ENCODE measurements at places on chromosomes 6 and 20.

DNA sequence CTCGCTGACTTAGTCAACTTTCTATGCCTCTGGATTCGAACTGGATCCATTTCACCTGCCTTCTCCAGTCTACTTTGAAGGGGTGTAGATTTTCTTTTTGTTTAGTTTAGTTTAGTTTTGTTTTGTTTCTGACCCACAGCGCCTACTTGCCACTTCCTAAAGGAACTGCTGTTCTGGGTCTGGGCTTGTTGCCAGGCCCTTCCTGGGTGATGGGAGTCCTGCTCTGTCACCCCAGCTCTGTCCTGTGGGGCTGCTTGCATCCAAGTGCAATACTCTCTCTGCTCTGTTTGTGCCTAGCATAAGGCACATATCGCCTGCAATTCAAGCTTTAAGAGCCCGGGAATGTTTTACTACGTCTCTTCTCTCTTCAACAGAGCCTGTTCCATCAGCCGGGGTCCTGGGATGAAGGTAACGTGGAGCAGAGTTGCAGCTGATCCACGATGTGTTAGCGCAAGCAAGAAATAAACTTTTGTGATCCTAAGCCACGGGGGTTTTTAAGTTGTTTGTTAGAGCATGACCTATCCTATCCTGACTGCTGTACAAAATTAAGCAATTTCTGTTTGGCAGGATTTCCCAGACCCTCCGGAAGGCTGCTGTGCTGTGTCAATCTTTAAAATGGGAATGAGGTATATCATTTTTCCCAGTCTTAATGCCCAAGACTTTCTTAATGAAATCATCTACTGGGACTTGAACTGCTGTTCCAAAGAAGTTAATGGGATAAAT, 30.9 kb upstream of the TAGAP start:
- no peak overlapping the region for H3K4me3 ChIP-seq
- no peak for DNase-seq
- no peaks in the 10 kb centered on the region for H3K4me1 ChIP-seq
- no peaks in the 10 kb centered on the region for H3K36me3 ChIP-seq
- H3K27ac ChIP-seq, result no peak overlapping the region

GRCh38 chr20:62362991-62363919, 3.9 kb downstream of the LAMA5 start:
- H3K4me3 ChIP-seq, result no peak overlapping the region
- peaks cover 79% of the 10 kb centered on the region for H3K4me1 ChIP-seq
- H3K36me3 ChIP-seq, result no peaks in the 10 kb centered on the region

DNA sequence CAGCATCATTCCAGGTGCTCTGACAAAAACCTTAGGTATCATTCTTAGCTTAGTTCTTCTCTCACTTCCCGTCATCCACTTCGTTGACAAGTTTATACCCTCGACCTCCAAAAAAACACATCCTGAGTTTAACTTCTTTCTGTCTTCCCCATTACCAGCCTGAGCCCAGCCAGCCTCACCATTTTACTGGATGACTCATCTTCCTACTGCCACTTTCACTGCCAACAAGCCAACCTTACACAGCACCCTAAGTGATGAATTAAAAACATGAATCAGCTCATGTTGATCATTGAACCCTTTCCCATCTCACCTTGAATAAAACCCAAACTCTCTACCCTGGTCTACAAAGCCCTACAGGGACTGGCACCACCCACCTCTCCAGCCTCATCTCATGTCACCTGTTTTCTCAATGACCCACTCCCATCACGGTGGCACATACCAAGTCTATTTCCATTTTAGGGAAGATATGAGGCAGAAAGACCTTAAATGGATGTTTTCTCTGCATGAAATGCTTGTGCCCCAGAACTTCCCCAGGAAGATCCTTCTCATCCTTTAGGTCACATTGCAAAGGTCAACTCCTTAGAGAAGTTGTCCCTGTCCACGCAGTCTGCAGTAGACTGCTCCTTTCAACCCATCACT, 9.9 kb upstream of the UST start:
- no peak overlapping the region for H3K27ac ChIP-seq
- no peaks in the 10 kb centered on the region for H3K27me3 ChIP-seq
- H3K4me1 ChIP-seq, result peaks cover 2% of the 10 kb centered on the region
- no peak overlapping the region for H3K4me3 ChIP-seq
- no peak for DNase-seq

DNA sequence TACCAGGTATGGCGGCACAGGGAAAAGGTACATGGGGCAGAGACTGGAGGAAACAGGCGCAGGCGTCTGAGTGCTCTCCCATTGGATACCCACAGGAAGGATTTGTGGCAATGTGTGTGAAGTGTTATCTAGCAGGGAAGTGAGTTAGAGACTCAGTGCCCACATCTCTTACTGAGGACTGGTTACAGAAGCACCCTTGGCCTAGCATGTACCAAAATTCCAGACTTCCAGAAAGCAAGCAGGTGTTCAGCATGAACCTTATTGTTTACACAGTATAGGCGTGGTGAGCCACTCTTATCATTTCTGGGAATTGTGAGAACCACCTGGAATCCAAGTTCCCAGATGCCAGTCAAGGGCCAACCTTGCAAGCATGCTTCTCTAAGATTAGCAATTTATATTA, 14.2 kb downstream of the MANBAL start:
- DNase-seq, result no peak
- H3K4me1 ChIP-seq, result no peaks in the 10 kb centered on the region
- no peak overlapping the region for H3K27ac ChIP-seq
- no peak overlapping the region for H3K4me3 ChIP-seq
- no peaks in the 10 kb centered on the region for H3K27me3 ChIP-seq

GRCh38 chr20:32982617-32983458, 21.4 kb downstream of the SUN5 start:
- no peak overlapping the region for H3K27ac ChIP-seq
- DNase-seq, result no peak
- no peaks in the 10 kb centered on the region for H3K27me3 ChIP-seq
- no peaks in the 10 kb centered on the region for H3K4me1 ChIP-seq
- no peak overlapping the region for H3K4me3 ChIP-seq
- H3K36me3 ChIP-seq, result no peaks in the 10 kb centered on the region

DNA sequence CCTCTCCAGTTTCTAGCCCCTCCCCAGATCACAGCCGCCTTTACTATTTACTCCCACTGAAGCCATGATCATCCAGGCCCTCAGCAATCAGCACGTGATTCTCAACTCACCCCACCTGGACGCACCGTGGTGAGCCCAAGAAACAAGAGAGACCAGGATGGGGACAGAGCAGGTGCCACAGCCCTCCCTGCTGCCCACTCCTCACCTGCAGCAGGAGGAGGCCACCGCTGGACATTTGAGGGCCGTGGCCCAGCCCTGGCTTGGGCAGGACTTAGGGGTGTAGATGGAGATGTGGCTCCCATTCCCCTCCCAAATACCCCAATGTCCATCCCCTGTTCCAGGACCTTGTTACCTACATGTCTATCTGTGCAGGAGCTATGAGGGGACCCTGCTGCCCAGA, 20.3 kb downstream of the HLA-F start:
- peaks cover 5% of the 10 kb centered on the region for H3K36me3 ChIP-seq
- no peaks in the 10 kb centered on the region for H3K27me3 ChIP-seq
- no peak overlapping the region for H3K4me3 ChIP-seq
- peaks cover 10% of the 10 kb centered on the region for H3K4me1 ChIP-seq

- H3K36me3 ChIP-seq, result no peaks in the 10 kb centered on the region
- no peak overlapping the region for H3K4me3 ChIP-seq
- H3K27me3 ChIP-seq, result no peaks in the 10 kb centered on the region
- no peak for DNase-seq
- no peak overlapping the region for H3K27ac ChIP-seq
- H3K4me1 ChIP-seq, result no peaks in the 10 kb centered on the region
These were observed 222.6 kb upstream of the TAB2 start for GRCh38 chr6:149094934-149095351.

- DNase-seq, result no peak
- H3K4me3 ChIP-seq, result no peak overlapping the region
- H3K27ac ChIP-seq, result no peak overlapping the region
- H3K36me3 ChIP-seq, result no peaks in the 10 kb centered on the region
- no peaks in the 10 kb centered on the region for H3K4me1 ChIP-seq
These were observed 28.0 kb downstream of the PTPRT start for GRCh38 chr20:43161716-43162115.

- no peak overlapping the region for H3K27ac ChIP-seq
- no peaks in the 10 kb centered on the region for H3K27me3 ChIP-seq
- no peak for DNase-seq
- no peaks in the 10 kb centered on the region for H3K4me1 ChIP-seq
- H3K4me3 ChIP-seq, result no peak overlapping the region
These were observed 37.5 kb upstream of the KLHL31 start for GRCh38 chr6:53703047-53703446.

DNA sequence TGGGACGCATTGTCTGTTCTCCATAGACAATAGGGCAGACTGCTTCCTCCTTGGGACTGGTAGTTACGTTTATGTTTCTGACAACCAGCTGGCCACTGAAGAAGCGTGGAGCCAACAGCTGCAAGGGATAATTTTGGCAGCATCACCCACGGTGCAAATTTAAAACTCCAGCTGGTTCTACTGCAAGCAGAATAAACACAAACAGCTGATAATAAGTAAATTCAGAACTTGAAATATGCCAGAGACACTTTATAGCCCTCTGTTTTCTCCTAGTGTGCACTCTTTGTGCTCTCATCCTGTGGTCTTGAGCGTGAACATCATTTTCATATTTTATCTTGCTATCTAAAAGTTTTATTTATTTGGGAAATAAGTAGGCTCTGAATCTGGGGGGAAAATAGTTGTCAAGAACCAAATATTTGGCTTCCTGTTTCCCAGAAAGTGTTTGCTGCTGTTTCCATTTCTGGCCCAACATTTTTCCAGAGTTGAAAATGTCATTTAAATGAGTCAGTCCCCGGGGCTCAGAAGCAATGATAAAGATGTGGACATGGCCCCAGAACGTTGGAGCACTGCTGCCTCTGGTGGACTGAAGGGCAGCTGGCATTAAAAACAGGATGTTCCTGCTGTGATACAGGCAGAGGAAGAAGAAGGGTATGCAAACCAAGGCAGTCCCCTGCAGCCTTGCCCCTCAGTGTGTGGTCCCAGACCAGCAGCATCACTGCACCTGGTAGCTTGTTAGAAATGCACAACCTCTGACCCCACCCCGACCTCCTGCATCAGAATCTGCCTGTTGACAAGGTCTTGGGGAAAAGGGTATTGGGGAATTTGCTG, 12.5 kb upstream of the THBD start:
- no peak overlapping the region for H3K4me3 ChIP-seq
- no peaks in the 10 kb centered on the region for H3K4me1 ChIP-seq
- no peaks in the 10 kb centered on the region for H3K36me3 ChIP-seq
- H3K27me3 ChIP-seq, result no peaks in the 10 kb centered on the region
- H3K27ac ChIP-seq, result peak overlapping the region; percentile 50

GRCh38 chr6:25835442-25836283, 3.8 kb upstream of the SLC17A1 start:
- H3K27me3 ChIP-seq, result no peaks in the 10 kb centered on the region
- DNase-seq, result no peak
- peaks cover 14% of the 10 kb centered on the region for H3K4me1 ChIP-seq
- no peak overlapping the region for H3K4me3 ChIP-seq
- no peaks in the 10 kb centered on the region for H3K36me3 ChIP-seq
- no peak overlapping the region for H3K27ac ChIP-seq

DNA sequence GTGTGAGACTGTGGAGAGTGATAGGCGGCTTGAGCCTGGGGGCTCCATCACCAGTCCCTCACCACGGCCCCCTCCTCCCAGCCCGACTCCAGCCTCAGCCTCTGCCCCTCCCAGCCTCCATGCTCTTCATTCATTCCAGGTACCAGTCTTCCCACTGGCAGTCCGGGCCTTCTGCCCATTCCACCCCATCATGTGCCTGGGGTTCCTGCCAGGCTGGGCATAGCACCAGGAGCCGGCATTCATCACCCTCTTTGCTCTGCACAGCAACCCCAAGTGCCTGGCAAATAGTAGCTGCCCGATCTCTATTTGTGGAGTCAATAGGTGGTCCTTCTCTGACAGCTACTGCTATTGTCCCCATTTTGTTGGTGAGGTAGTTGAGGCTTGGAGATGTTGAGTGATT, 39.6 kb upstream of the GTSF1L start:
- no peak overlapping the region for H3K27ac ChIP-seq
- H3K4me1 ChIP-seq, result no peaks in the 10 kb centered on the region
- no peak overlapping the region for H3K4me3 ChIP-seq
- H3K36me3 ChIP-seq, result no peaks in the 10 kb centered on the region
- no peak for DNase-seq

DNA sequence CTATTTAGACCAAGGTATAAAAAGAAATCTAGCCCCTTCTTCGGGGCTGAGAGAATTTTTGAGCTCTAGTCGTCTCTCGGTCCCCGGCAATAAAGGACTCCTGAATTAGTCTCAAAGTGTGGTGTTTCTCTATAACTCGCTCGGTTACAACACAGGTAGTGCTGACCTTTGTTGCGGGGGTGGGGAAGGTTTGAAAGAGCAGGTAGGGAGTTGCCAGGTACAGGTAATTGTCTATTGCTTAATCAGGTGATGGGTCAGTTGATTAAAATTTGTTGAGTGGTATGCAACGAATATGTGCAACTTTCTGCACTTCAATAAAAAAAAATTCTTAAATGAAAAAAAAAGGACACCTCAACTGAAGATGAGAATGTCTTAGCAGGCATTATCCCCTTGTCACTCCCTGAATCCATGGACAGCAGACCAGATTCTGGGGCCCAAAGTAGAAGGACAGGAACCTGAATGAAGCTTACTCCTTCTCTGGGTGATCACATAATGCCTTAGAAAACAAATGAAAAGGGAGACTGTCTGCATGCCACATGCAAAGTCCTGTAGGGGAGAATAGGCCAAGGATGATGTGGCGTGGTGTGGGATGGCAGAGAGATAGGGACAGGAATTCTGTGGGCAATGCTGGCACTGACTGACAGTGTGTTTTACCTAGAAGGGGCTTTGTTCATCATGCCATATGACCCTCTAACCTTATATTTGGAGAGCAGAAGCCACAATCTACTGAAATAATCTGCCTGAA, 157.6 kb upstream of the OLIG3 start:
- H3K4me1 ChIP-seq, result no peaks in the 10 kb centered on the region
- no peak overlapping the region for H3K4me3 ChIP-seq
- no peaks in the 10 kb centered on the region for H3K36me3 ChIP-seq
- no peak overlapping the region for H3K27ac ChIP-seq

- DNase-seq, result no peak
- no peak overlapping the region for H3K27ac ChIP-seq
- no peak overlapping the region for H3K4me3 ChIP-seq
These were observed 12.4 kb downstream of the MAFB start for GRCh38 chr20:40676491-40677269.

DNA sequence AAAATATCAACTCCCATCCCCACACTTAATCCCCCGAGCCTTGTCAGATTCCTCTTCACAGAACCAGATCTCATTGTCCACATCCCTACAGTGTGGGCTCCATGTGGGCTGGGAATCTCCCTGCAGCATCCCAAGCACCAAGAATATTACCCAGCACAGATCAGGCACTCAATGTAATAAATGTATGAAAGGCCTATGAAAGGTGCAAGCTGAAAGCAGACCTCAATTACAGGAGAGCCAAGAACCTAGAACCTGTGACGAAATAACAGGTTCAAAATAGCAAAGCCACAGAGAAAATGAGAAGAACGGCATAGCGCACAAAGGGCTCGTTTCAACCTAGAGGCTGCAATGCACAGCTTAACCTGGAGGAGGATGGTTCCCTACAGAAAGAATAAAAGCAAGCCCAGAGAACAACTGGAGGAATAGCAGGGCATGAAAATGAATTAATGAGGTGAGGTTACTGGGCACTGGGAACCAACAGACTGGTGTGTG, 3.1 kb downstream of the SLC23A2 start:
- DNase-seq, result no peak
- H3K36me3 ChIP-seq, result no peaks in the 10 kb centered on the region
- H3K27ac ChIP-seq, result no peak overlapping the region
- no peak overlapping the region for H3K4me3 ChIP-seq
- peaks cover 11% of the 10 kb centered on the region for H3K4me1 ChIP-seq

Measured in liver (tissue), 10 donors.